ENCODE measurements at places on chromosomes 1 and 21.
A peak's percentile ranks its signal among the peaks of the same experiment; 100 is the strongest.

GRCh38 chr1:59132295-59132694 lies 164.6 kb upstream of the FGGY start:
- no peak for DNase-seq

DNA sequence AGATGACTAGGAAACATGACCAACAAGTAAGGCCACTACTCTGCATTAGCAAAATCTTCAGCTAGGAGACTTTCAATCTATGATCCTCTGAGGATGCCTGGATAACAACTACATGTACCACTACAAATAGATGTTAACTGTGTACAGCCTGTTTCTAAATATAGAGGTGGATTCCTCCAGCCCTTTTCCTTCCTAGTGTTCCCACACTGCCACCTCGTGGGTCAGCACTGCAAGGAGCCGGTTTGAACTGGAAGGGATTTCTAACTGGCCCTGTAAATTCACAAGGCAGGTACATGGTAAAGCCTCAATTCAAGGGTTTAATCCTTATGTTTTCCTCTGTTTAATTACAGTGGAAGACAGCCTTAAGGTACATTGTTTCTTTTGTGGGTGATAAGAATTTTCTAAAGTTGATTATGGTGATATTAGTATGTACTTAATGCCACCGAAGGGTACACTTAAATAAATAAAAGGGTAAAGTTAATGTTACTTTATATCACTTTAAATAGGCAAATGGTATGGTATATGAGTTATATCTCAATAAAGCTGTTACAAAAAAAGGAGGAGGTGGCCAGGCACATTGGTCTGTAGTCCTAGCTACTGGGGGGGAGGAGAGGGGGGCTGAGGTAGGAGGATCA lies 14.4 kb downstream of the SMYD3 start:
- peak; percentile 68 for DNase-seq

DNA sequence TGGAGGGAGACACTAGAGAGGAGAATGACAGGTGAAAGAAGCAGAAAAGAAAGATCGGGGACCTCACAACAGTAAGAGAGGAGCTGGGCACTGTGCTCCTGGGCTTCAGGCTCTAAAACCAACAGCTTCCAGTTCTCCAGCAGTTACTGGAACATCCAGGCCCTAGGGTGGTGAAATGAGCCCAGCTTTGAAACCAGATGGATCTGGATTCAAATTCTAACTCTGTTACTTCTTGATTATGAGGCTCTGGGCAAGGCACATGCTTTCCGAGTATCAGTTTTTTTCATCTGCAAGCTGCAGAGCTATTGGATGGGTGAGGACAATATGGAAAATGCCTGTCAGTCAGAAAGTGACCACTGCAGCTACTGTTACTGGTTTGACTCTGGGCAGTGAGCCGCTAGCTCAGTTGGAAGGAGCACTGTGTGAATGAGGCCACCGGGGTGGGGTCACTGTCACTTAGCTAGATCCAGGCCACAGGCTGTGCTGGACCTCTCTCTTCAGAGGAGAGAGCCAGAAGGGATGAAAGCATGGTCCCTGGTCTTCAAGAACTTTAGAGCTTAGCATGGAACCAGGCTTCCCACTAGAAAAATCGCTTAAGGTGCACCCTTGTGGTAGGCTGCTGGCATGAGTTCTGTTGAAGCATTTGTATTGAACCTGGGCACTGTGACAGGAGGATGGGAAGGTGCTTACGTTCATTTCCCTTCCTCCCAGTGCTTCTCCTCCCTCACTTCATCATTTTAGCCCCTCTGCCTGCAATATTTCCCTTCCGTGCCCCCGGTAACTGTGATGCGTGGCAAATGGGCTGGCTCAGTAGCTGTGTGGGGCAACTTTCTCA lies 12.2 kb downstream of the PLEKHO1 start:
- DNase-seq, result peak; percentile 37

DNA sequence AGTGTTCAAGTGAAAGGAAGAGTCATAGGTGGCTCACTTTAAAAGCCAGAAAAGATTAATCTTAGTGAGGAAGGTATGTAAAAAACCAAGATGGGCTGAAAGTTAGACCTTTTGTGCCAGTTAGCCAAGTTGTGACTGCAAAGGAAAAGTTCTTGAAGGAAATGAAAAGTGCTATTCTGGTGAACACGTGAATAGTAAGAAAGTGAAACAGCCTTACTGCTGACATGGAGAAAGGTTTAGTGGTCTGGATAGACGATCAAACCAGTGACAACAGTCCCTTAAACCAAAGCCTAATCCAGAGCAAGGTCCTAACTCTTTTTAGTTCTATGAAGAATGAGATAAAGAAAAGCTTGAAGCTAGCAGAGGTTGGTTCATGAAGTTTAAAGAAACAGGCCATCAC lies 106.4 kb downstream of the CTH start:
- no peak for DNase-seq

DNA sequence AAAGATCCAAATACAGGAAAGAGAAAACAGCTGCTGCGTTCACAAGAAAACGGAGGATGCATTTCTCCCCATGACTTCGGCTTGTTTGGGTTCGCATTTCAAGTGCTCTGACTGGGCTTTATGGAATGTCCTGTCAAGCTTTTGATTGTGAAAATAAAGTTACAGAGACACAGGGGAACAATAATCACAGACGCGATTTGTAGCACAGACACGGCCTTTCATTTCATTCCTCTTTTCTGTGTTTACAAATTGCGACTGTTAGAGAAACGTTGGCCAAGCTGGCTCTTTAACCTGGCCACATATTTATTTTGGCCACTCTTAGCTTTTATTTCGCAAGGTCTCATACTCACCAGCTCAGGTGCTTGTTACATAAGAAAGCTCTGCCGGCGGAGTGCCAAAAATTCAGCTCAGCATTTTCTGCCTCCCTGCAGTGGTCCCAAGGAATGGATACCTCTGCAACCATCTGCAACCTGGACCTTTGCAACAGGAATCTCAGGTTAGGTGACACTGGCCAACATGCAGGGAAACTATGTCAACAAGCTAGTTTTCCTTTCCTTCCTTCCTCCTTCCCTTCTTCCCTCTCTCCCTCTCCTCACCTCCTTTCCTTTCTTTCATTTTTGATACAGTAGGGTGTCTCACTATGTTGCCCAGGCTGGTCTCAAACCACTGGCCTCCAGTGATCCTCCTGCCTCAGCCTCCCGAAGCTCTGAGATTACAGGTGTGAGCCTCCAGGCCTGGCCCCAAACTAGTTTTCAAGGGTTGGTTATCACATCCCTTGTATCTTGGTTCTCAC lies 58.2 kb upstream of the SLC45A1 start:
- DNase-seq, result no peak

DNA sequence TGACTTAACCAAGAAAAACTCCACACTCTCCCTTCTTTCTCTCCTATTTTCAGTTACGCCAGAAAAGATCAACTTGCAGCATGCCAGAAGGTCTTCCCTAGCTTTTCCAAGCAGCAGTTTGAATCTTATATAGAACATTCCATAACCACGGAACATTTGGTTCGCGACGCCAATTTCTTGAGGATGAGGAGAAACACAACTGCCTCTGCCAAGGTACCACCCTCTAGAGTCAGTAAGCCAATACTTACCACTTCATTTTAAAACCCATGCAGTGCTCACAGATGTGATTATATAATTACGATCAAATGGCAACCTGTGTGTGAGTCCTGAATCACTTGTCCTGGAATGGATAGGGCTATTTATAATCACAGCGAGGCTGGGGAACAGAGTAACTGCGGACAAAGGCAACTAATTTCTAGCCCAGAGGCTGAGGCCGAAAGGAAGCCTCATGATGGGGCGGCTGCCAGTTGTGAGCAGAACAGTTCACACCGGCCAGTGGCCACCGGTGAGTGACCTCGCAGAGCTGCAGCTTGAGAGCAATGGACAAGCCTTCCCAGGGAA lies 43.2 kb upstream of the BACE2 start:
- DNase-seq, result no peak

DNA sequence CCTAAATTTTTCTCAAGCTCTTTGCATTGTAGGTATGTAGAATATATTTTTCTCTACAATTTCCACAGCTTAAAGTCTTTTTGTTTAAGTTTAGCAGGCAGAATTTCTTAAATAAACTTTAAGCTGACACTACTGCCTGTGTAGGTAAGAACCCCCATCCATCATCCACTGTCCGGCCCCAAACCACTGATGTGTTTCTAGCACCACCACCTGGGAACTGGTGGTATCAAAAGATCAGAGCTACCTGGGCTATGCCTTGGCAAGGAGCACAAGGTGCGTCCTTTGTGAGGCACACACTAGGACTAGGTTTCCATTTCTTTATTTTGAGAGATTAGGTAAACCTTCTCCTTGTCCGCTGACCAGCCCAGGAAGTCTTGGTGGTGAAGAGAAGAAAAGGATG lies 10.5 kb upstream of the LELP1 start:
- DNase-seq, result no peak

DNA sequence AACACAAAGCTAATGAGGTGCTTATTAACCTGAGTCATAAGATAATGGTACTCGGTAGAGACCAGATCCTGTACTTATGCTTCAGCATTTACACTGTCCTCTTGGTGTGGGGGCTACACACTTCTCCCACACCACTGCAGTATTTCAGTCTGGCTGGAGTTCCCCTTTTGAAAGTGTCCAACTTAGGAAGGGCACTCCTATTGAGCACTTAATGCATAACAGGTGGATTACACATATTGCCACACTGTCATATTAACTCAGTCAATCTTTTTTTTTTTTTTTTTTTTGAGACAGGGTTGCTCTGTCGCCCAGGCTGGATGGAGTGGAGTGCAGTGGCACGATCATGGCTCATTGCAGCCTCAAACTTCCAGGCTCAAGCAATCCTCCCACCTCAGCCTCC lies 1.5 kb downstream of the GPATCH4 start:
- DNase-seq, result peak; percentile 63

DNA sequence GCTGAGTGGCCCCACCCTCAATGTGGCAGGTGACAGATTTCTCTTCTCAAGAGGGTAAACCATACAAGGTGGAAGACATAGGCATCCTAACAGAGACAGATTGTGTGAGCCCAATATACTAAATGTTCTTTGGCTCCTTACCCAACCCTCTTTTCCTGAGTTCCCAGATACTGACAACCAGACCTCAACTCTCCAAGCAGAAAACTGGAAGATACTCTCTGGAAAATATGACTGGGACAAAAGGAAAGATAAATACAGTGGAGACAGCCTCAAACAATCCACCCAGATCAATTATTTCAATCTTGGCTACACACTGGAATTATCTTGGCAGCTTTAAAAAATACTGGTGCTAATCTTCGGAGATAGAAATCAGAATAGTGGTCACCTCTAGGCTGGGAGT lies 6.5 kb downstream of the EVI5 start:
- no peak for DNase-seq

DNA sequence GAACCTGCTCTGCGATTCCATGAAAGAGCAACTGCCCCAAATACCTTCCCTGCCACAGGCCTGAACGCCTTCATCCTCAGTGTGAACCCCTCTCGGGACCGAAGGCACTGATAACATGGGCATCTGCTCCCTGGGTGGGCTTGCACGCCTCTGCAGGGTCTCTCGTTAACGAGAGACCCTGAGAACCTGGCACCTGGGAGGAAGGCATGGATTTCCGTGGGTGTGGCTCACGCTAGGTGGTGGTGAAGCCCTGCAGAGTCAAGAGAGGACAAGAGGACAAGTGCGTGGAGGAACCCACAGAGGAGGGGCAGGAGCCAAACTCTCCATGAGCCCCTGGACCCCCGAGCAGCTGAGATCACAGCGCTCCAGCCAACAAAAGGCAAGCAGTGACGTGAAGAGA lies 26.8 kb upstream of the COL6A2 start:
- no peak for DNase-seq

DNA sequence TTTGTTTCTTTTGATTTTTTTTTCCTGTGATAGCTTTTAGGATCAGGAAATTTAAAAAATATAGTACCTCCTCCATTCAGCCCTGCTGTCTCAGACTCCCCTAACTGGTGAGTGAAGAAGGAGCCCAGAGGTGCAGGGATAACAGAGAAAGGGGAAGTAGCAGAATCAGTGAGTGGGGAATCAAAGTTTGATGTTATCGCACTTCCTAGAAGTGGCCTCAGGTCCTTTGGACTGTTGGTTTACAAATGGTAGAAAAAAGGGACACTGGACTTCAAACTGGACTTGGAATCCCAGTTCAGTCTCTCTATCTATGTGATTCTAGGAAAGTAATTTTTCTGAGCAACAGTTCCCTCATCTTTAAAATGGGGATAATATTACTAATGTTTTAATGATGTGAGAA lies 99.5 kb downstream of the FGGY start:
- no peak for DNase-seq

GRCh38 chr1:228264090-228264829 lies 56.4 kb downstream of the OBSCN start:
- no peak for DNase-seq

GRCh38 chr1:158103861-158104522 lies 76.7 kb upstream of the CD1D start:
- no peak for DNase-seq

GRCh38 chr1:157170677-157171515 lies 32.7 kb upstream of the ETV3 start:
- DNase-seq, result peak; percentile 84

GRCh38 chr1:101408212-101409042 lies 171.6 kb downstream of the S1PR1 start:
- DNase-seq, result no peak

DNA sequence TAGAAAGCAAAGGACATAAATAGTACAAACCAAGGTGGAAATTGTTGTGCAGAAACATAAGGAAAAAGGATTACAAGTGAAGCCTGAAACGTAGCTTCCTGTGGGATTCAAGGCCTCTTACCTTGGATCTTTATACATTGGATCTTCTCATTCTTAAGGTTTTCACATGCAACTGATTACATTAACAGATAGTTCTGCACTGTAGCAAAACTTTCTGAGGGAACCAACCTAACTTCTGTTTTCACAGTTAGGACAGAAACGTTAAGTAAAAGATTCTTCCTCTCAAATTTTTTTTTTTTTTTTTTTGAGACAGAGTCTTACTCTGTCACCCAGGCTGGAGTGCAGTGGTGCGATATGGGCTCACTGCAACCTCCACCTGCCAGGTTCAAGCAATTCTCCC lies 7.8 kb upstream of the TM2D1 start:
- DNase-seq, result no peak

- DNase-seq, result no peak
Observed at GRCh38 chr1:233229288-233229687, 66.2 kb downstream of the PCNX2 start.

DNA sequence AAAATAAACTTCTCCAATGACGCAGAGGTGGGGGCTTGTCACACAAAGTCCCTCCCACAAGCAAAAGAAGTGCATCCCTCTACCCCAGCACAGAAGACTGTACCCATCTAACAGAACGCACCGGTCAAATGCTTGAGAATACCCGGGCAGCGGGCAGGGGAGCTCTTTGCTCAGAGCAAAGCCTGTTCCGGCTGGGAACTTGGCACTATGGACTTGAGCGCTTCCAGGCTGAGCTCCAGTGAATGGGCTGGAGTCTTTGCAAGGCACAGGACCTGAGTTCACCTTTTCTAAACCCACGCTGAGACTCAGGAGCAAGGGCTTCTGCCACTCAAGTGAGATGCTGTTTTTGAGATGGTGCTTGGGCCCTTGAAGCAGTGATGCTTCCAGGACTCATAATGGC lies 20.3 kb downstream of the RHBG start:
- no peak for DNase-seq

- no peak for DNase-seq
Observed at GRCh38 chr1:173355281-173356031, 121.7 kb upstream of the PRDX6 start.

Measured in suppressor macrophage treated with lipopolysaccharide for 1 hour (primary cell).